ENCODE measurements at places on chromosomes 1 and 21.

DNA sequence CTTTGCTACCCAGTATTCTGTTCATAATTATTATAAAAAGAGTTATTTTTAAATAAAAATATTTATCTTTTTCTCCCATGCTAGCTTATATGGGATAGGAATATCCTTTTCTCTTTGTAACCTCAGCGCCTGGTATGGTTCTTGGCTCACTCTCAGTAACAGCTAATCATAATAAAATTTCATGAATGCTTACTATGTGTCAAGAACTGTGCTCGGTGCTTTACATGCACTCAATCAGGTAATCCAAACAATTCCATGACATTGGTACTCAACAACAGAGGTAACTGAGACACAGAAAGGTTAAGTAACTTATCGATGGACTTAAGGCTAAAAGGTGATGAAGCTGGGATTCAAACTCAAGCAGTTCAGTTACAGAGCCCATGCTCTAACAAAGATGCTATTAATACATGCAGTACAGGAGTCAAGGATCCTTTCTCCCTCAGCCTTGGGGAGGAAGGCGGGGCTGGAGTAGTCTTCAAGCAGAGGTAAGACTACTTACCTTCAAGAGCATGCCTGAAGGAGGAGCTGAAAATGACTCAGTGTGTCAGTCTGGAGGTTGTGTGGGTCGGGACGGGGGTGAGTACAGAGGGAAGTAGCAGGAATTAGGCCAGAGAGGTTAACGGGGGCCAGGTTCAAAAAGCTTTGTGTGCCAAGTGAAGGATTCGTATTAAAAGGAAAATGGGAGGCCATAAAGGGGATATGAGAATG is 73.4 kb downstream of the PLPPR5 start:
- DNase-seq = no peak

DNA sequence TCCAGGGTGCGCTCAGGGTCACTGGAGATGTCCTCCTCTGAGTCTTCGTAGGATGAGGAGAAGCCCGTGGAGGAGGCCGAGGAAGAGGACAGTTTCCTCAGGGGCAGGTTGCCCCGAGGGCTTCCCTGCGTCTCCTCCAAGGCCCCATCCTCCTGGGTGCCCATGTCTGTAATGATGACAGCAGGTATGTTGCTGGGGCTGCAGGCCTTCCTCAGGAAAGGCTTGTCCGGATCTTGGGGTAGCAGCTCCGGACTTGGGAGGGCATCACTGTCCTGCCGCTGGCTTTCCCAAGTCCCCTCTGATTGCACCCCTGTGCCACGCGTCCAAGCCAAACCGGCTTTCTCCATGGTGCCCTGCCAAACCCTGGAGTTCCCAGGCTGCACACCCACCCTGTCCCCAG is 3.5 kb downstream of the ITPKB start:
- DNase-seq = no peak

- peak; percentile 88 for DNase-seq
These were observed 790 bp downstream of the DNAJC6 start for GRCh38 chr1:65310078-65310587.

- DNase-seq = no peak
These were observed 81.0 kb upstream of the IVNS1ABP start for GRCh38 chr1:185398022-185398421.

GRCh38 chr1:14321422-14321821 is 277.1 kb upstream of the KAZN start:
- no peak for DNase-seq

DNA sequence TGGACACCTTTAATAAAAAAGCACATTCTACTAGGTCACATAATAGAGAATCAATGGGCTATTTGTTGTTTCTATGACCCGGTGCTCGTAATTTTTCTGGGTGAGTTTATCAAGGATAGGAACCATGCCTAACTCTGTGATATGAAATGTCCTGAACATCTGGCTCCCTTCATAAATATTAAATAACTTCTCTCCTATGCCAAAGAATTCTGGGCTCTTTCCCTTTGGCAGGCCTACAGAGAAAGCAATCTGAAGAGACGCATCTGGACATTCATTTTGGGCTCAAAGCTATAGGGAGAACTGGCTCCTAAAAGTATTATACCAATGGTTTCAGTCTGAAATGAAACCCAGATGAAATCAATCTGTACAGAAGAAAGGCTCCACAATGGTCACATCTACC is 38.8 kb upstream of the ANGPTL7 start:
- no peak for DNase-seq

- DNase-seq = no peak
These were observed 47.8 kb upstream of the NRDC start for GRCh38 chr1:51926171-51926812.

GRCh38 chr1:21381354-21381753 is 58.6 kb upstream of the NBPF3 start:
- no peak for DNase-seq

DNA sequence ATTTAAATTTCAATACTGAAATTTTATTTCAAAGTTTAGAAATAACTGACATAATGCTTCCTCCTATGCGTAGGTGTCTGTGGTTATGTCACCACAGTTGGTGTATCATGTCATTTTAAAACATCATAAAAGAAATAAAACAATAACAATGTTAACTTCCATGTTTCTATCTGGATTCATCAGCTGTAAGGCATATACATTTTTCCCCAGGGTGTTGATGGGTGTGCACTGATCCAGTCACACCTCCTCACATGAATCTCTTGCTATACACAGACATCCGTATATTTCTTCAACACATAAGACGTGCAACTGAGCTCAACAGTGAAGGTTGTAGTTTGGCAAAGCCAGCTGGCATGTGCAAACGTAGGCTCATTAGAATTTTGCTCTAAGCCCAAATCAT is 6.2 kb downstream of the KCNA3 start:
- no peak for DNase-seq

GRCh38 chr1:164794356-164794755 is 235.4 kb downstream of the PBX1 start:
- DNase-seq = no peak

- DNase-seq = no peak
These were observed 97.3 kb upstream of the PAXBP1 start for GRCh38 chr21:32868631-32869454.

DNA sequence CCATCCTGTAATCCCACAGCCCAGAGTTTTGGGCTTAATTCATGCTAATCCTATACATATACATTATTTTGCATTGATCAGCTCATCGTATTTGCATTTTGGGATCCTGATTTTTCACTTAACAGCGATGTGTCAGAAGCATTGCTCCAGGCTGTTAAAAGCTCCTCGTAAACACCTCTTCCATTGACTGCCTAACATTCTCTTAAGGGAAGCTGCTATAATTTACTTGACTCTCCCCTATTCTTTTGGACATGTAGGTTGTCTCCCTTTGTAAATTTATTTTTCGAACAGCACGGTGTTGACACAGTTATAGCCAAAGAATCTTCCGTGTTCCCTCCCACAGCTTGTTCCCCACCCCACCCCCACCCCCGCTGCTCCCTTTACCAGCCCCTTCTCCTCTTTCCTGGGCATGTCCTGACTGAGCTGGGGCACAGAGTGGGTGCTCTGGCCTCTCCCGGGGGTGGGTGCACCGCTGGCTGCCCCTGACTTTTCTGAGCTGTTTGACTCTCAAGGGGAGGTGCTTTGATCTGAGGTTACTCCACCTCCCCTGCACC is 22.8 kb downstream of the LDLRAP1 start:
- no peak for DNase-seq

GRCh38 chr1:3103967-3104677 is 35.1 kb downstream of the PRDM16 start:
- DNase-seq = no peak

DNA sequence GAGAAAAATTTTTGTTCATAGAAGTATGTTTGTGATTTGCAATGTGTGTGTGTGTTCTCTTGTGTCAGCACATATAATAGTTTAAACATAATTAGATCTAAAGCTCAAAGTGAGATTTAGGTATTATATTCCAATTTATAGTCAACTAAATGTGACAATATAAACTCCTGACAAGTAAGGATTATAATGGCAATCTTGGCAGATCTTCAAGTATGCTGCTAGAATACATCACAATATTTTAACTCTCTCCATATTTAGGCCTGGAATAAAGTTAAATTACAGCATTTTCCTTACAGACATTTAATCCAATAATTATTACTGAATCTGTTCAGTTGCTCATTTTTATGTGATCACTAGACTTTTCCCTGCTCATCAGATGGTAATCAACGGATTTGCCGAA is 65.8 kb downstream of the LYPLAL1 start:
- no peak for DNase-seq

- no peak for DNase-seq
These were observed 50.7 kb downstream of the UMODL1 start for GRCh38 chr21:42121794-42122193.

GRCh38 chr1:99233446-99233845 is 30.8 kb upstream of the PLPPR4 start:
- DNase-seq = no peak

DNA sequence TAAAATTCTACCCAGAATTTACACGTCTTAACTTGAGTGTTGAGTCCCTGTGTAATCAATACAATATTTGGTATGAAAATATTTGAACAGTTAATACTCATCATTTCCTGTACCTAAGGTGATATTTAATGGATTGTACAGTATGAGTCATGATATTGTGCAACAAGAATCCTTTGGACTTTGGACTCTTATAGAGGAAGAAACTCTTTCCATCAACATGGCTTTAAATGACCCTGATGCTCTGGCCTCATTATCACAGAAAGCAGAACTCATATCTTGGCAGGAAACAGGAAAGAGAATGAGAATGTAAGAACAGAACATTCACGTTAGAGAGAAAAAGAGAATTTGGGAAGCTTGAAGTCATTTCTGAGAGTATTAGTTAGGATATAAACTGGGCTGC is 168.8 kb upstream of the B3GALT2 start:
- no peak for DNase-seq

GRCh38 chr1:21647431-21648351 is 21.5 kb downstream of the RAP1GAP start:
- DNase-seq = no peak

GRCh38 chr1:86861424-86861823 is 52.5 kb downstream of the SELENOF start:
- no peak for DNase-seq

GRCh38 chr21:41684381-41685245 is 82.2 kb downstream of the RIPK4 start:
- DNase-seq = no peak

DNA sequence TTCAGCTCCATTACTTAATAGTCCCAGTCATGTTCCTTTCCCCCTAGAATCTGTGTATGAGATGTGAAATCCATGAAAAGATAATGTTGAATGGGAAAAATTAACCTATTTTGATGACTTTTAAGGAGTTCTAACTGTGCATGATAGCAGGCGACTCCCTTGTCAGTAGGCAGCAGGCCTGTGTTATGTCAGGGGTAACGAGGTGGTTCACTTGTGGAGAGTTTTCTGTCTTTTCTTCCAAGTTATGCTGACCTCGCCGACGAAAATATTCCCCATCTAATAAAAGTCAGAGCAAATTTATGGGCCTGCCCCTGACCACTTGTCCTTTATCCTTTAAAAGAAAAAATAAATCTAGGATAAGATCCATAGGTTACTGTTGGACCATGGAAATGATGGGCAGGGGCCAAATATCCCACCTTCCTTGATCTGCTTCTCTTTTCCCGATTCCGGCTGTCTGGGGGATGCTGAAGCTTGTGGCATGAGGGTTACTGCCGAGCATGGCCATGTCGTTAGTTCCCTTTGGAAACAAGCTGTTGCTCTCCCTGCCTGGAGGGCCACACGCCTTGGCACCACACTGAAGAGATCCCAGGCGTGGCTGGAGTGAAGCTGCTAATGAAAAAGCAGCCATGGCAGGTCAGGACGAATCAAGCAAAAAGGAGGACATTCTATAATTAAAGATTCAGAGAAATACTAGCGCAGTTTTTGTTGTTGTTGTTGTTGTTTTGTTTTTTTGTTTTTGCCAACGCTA is 93.8 kb downstream of the ROR1 start:
- no peak for DNase-seq

DNA sequence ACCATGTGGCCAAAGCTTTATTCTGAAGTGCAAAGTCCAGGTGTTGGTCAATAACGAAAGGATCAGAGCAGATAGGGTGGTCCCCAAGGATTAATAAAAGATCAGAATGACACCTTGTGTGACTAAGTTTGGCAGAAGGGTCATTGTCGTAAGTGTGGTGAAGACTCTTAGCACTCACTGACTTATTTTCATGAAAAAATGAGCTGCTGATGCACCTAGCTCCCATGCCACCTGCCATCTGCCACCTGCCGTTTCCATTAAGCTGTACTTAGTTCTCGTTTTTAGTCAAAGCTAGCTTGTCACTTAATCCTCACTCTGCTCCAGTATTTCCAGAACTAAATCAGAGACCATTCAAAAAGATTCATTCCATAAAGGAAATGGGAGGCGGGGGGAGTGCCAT is 112.6 kb downstream of the SEC16B start:
- peak; percentile 96 for DNase-seq

- DNase-seq = no peak
These were observed 590 bp downstream of the TMOD4 start for GRCh38 chr1:151175041-151175741.

- DNase-seq = no peak
These were observed 88.3 kb downstream of the RPE65 start for GRCh38 chr1:68361346-68361910.

DNA sequence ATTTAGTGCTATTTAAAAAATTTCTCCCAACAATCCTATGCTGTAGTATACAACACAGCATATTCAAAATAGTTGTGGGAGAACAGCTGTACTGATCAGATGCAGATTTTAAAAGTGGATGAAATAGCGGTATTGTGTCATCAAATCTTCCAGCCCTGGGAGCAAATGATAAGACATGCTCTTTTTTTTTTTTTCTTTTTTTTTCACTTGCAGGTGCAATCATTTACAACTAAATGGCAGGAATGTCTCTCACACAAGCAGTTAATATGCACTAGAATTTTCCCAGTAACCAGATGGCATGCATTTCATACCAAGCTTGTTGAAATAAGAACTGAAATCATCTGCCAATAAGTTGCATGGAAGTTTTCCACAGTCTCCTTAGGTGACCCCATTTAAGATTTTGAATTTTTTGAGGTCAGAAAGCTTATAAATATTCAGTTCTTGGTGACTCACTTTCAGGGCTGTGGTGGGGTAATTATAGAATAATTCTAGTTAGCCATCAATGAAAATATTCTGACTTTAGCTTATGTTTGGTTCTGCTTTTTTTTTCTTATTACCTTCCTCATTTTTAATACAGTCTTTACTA is 623.9 kb upstream of the NR5A2 start:
- DNase-seq = peak; percentile 36

DNA sequence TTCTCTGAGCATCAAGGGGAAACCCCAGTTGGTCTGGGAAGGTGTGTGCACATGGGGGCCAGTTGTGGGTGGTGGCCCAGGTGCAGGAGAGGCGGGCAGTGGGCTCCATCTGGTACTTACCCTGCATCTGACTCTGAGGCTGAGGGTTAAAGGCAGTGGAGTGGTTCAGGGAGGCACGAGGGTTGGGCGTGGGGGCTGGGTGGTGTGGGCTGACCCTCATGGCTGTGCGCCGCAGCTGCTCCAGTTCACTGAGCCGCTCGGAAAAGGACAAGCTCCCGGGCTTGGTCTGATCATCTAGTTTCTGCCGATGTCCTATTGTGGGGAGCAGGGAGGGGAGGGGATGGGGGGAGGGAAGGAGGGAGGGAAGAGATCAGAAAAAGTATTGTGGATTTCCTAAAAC is 165.5 kb downstream of the CLIC6 start:
- DNase-seq = no peak

- DNase-seq = no peak
These were observed 7.1 kb upstream of the C1orf115 start for GRCh38 chr1:220682901-220683576.

- no peak for DNase-seq
These were observed 45.3 kb downstream of the B3GALT5 start for GRCh38 chr21:39658066-39658465.
